Cardiac fibroblast (primary cell): ENCODE measurements at places on chromosomes 1 and 21.

- DNase-seq, result no peak
Observed at GRCh38 chr1:162901243-162901642, 40.3 kb upstream of the CCDC190 start.

- peak; percentile 26 for DNase-seq
Observed at GRCh38 chr1:113928187-113928930, 765 bp upstream of the HIPK1 start.

DNA sequence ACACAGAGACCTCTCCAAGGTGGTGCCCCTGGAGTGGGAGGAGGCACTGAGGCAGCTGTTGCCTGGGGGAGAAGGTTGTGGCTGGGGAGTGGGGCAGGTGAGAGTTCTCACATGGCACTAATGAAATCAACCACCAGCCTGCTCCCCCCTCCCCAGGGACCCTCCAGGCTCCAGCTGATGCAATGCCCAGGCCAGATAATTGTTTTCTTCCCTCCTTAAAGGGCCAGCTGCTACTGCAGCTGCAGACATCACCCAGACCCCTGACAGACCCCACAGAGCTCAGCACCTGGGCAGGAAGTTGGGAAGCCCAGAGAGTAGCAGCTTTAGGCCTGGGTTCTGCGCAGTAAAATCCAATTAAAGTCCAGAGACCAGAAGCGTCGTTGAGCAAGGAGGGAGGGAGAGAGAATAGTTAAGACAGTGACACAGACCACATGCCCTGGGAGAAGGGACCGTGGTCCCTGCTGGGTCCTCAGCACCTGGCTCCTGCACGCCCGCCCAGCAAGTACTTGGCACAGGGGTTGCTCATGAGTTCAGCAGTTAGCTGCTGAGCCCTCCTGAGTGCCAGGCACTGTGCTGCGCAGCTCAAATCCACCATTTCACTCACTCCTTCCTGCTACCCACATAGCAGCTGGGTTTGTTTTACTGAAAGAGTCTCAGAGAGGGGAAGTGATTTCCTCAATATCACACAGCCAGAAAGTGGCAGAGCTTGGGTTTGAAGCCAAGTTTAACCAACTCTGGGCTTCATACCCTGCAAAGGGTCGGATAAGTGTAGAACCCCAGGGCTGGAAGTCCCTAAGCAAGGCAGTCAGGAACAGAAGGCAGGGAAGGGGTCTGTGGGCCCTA, 1.9 kb downstream of the RIMS3 start:
- no peak for DNase-seq

DNA sequence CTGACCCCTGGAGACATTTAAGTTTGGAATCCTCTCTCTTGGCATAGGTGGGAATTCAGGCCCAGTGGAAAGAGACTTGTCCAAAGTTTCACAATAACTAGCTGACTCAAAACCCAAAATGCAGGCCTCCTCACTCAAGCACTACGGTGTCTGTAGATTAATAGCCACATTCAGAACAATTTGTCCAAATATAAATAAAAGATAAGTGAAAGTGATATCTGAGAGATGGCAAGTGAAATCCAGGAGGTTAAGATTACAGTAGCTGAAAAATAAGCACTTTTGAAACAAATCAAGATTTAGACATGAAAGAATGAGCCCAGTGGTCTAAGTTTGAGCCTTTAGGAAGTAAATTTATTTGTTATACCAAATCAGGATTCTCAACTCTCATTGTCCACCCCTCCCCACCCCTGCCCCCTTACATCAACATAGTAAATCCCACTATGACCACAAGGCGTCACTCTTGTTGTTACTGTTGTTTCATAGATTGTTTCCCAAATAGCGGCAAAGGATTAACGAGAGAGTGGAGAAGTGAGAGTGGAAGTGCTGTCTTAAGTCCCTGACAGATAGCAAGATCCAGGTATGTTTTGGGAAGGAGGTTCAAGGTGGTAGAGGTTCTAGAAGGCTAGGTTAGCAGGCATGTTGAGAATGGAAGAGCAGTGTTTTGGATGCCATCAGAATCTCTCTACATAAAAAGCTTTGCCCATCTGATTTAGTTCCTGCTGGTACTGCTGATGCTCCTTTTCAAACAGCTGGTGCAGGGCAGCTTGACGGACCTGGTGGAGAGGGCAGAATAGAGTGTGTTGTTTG, 7.1 kb upstream of the TPM3 start:
- DNase-seq, result peak; percentile 78

GRCh38 chr1:204495078-204495753, 611 bp upstream of the PIK3C2B start:
- no peak for DNase-seq

DNA sequence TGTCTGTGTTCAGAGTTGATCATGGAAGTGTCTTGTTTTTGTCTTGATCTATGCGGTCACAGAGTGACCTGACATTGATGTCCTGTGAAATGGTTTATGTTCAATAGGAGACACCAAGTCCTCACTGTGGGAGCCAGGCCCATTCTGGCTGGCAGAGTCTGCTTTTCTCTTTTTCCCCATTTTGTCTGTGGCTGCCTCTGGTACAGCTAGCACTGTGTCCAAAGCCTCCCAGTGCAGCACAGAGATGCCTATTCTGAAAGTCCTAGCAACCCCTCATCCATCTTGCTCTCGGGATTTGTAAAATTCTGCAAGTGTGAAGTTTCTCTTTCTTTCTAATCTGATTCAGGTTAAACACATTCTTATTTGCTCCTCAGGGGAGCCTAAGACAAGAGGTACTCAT, 14.3 kb downstream of the TNN start:
- no peak for DNase-seq

- DNase-seq, result no peak
Observed at GRCh38 chr1:23242414-23242813, 25.1 kb upstream of the HTR1D start.

DNA sequence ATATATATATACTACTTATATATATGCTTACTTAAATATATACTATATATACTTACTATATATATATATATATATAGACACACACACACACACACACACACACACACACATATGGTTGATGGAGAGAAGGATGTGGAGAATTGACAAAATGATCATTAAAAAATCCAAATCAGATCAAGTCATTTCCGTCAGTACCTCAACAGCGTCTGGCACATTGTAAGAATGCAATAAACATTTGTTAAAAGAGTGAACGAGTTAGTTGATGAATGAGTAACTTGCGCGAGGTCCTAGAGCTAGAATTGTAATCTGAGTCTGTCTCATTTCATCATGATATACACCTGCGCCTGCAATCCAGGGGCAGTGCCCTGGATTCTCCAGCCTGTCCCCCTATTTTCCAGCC, 243.0 kb upstream of the MAP1LC3C start:
- no peak for DNase-seq

DNA sequence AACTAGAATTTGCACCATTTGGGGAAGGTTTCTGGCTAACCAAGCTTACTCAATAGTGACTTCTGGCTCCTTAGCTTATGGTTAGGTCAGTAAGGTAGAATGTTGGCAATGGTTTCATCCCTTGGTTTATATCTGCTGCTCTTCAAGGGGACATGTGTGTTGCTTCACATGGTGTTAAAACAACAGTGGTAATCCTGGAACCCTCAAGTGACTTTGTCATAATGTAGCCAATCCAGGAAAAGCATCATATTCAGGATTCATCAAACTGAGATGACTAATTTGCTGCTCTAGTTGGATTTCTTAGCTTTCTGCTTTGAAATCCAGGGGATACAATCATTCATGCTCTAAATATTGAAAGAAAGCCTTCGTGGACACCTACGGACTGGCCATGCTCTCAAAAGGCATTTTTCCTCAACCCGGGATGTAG, 108.7 kb downstream of the RGL1 start:
- DNase-seq, result peak; percentile 71

- DNase-seq, result no peak
Observed at GRCh38 chr1:99152132-99152531, 112.2 kb upstream of the PLPPR4 start.

DNA sequence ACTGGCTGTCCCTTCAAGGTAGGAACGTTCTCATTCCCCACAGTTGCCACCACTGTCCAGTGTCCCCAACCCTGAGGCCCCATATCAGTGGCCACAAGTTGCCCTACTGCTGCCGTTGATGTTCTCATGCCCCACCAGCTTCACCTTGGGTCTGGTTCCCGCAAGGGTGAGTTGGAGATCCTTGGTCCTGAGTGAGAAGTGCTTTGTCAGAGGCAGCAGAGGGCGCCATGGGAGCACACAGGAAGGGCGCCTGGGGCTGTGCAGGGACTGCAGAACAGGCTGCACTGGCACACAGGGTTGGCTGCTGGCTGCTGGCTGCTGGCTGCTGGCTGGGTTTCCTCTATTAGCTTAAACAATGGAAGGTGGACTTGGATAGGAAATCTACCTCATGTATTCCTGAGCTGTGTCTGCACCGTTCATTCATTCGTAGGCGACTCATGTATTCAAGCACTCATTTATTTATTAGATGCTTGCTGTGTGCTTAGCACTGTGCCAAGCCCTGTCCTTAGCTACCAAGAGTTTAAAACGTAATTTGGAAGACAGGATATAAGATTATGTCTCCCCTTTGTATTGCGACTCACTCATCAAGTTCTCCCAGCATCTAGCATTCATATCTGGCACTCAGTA, 2.1 kb upstream of the S100A9 start:
- DNase-seq, result peak; percentile 74

DNA sequence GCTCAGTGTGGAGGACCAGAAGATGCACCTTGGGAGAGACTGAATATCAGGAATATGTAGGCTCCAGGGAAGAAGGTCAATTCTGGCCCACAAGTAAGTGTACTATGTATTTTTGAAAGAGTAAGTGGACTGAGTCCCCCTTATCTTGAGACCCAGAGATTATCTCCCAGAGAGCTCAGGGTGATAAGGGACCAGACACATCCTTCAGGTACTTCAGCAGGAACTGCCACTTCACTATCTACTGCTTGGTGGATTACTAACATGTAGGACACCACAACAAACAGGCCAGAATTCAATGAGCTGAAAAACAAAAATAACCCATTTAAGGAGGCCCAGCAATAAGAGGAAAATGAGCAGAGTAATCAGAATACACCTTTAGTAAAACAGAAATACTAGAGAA, 119.2 kb downstream of the ZNF644 start:
- no peak for DNase-seq

DNA sequence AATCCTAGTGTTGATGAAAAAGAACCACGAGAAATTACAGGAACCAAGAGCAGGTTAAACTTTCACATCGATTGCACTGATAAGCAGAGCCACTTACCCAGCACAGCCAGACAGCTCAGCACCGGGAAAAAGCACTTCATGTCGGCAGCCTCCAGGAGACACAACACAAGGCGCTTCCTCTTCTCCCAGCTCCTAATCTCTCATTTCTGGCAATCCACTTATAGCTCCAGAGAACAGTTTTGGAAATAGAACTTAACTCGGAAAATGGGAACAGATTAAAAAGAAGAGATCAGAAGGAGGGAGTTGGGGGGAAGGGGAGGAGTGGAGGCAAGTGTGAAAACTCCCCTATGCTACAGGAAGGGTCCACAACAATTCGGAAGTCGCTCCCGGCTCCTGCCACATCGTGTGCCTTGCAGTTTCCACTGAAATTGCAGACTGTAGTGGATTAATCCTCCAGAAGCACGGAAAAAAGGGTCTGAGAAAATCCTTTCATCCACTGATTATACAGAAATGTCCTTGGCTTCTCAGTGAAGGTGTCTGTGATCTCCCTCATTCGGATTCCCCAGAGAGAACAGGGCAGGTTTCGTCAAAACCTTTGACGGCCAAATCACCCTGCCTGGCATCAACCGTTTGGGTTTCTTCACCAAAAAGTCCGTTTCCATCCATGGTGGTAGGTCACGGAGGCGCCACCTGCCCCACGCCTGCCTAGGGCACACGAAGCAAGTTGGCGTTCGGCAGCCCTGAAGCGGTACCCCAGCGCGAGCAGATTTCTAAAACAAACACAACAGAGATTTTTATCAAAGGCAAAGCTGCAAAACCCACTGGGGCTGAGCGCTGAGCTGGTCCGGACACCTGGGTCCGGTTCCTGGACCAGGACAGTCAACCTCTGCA, 1.1 kb downstream of the IGSF3 start:
- no peak for DNase-seq

DNA sequence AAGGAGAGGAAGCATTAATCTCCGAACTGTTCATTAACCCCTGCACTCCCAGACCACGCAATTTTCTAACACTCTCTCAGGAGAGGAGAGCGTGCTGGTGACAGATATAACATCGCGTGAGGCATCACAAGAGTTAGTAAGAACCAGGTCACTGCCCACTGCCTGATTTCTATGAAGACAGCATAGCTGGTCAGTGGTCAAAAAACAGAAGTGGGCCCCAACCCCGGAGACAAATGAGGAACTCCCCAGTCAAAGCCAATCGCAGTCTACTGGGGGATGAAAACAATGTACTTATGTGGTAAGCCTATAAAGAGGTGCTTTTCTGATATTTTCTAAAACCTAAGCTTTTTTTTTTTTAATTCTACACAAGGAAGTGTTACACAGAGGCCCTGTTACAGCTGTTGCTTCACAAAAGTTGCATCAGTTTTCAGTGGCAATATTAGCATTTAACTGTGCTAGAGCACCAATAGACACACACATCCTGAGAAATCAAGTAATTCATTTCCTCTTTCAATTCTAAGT, 231.8 kb upstream of the IRF2BP2 start:
- peak; percentile 49 for DNase-seq

GRCh38 chr1:155485945-155486344, 76.7 kb downstream of the ASH1L start:
- no peak for DNase-seq

GRCh38 chr1:112950426-112950825, 5.6 kb downstream of the SLC16A1 start:
- DNase-seq, result no peak
